ENCODE measurements at places on chromosomes 6 and 20.

DNA sequence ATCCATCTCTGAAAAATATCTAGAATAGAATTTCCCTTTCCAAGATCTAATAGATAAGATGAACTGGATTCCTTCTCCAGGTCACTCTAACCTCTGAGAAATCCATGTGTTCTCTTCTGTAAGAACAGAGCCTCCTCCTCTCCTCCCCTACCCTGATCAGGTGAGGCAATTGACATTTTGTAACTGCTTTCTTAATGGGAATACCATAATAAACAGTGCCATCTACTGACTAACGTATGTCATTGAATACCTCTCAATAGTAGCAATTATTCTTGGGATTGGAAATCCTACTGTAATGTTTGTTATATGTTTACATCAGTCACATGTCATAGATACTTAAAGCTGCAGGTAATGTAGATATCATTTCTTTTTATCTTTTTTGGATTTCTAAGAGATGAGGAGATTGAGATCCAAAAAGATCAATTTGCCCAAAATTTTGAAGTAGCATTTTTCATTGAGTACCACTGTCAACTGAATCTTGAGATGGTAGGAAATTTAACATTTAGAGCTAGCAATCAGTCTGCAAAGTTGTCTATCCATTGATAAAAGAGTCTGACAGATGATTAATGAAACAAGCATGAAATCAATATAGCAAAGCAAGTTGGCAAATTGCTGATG is 365.8 kb upstream of the HSF2 start:
- DNase-seq: peak; percentile 5

GRCh38 chr6:3415082-3415453 is 41.8 kb downstream of the SLC22A23 start:
- no peak for DNase-seq

DNA sequence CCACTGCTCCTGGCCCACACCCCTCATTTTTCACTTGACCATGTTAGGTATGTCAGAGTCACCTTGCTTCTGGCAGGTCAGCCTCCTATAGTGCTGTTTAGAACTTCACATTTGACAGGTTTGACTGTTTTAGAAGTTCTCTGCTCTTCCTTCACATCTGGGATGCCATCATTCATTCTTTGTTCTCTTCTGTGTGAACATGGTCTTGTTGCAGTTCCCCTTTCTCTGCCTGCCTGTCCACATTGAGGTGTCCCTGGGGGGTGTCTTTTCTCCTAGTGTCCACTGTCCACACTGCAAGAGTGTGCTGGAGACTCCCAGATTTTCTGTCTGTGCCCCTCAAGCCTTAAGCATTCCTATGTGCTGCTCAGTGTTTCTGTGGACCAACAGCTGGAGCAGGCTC is 89.5 kb downstream of the JARID2 start:
- no peak for DNase-seq

DNA sequence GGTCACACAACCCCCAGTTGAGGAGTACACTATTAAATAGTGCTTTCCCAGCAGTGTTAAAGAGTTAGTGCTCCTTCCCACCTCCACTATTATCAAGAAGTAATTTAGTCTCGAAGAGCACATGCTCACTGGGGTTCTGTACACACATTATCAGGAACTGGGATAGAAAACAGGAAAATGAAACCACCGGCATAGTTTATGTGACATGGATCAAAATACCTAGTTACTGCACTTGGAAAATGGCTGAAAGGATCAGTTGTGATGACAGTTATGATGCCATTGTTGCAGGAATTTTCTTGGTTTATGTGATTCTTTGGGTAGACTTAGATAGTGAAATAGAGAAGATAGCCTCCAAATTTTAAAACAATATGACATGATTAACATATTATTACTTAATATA is 152.9 kb downstream of the AKAP7 start:
- no peak for DNase-seq

DNA sequence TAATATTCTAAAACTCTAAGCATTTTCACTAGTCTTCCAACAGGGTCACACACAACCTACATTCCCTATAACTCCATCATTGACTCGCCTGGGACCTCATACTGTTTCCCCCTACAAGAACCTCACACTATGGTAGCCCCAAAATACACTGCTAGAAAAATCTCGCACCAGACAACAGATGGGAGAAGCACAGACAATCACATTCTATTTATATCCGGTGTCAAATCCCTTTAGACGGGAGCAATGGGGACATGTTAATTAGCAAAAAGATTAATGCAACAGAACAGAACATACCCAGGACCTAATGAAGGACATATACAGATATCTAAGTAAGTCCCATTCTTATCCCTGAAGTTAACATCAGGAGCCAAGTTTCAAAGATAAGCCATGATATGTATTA is 33.6 kb downstream of the TMX4 start:
- no peak for DNase-seq

DNA sequence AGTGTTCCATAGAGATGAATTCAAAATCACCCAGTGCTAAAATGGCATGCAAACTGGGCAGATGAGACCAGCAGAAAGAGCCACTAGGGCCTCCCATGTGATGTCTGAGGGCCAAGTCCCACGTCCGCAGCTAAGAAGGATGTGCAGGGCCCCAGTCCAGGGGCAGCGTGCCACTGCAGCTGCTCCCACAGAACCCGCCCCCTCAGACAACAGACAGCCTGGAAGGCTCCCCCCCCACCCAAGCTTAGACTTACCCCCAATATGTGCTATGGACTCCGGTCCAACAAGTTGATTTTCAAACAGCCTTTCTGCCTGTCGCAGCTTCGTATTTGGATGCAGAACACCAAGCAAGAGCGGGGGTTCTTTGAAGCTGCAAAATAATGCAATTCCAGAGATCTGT is 14.0 kb downstream of the APMAP start:
- DNase-seq: no peak

GRCh38 chr6:125670568-125670967 is 78.9 kb upstream of the HEY2 start:
- no peak for DNase-seq
